Glutamatergic neuron (in vitro differentiated cells): ENCODE measurements at places on chromosomes 13 and 19. TPM values are rescaled to one million over a fixed set of nuclear protein-coding genes. Genes with fewer than 3 reads are reported as not detected.

Gene DIAPH3
- 2.6 TPM for total RNA-seq

Gene ZNF708
- 47.7 TPM for total RNA-seq

Gene CDX2
- total RNA-seq = 1.1 TPM

Gene SRRM5
- total RNA-seq = 0.51 TPM

Gene YJEFN3
- total RNA-seq = 21.6 TPM

Gene PCP2
- not detected for total RNA-seq

Gene CCDC159
- total RNA-seq = 8.0 TPM

Gene EMC10
- total RNA-seq = 98.8 TPM

Gene KDM4B
- total RNA-seq = 153 TPM

Gene VSTM2B
- 16.6 TPM for total RNA-seq

Gene MYO1F
- total RNA-seq = 0.10 TPM

Gene PTPRS
- 1,064 TPM for total RNA-seq

Gene OPA3
- total RNA-seq = 10.5 TPM

Gene PRSS57
- total RNA-seq = 0.78 TPM

Gene ZNF730
- total RNA-seq = 23.3 TPM

Gene PLVAP
- total RNA-seq = not detected

Gene C1QTNF9
- not detected for total RNA-seq
